ENCODE measurements at places on chromosomes 11 and 22.

- DNase-seq: no peak
Measured at GRCh38 chr11:121534131-121535093, 81.6 kb upstream of the SORL1-AS1 start.

GRCh38 chr11:11148104-11148509 is 204.9 kb downstream of the CSNK2A3 start:
- DNase-seq: peak; percentile 42

DNA sequence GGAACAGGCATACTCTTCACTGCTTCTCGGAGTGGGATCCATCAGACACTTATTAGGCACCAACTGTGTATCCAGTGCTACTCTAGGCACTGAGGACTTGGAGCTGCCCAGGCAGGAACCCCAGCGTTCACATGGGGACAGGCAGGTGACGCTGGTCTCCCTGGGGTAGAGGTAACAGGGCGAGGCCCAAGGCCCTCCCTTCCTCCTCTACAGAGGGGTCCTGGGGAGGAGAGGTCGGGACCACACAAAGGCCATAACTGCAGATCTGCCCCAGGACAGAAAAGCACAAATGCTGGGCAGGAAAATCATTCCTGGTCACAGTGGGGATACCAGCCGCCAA is 262.2 kb downstream of the BRD1 start:
- no peak for DNase-seq

GRCh38 chr11:44949160-44950030 is 1.3 kb downstream of the TP53I11 start:
- peak; percentile 45 for DNase-seq

DNA sequence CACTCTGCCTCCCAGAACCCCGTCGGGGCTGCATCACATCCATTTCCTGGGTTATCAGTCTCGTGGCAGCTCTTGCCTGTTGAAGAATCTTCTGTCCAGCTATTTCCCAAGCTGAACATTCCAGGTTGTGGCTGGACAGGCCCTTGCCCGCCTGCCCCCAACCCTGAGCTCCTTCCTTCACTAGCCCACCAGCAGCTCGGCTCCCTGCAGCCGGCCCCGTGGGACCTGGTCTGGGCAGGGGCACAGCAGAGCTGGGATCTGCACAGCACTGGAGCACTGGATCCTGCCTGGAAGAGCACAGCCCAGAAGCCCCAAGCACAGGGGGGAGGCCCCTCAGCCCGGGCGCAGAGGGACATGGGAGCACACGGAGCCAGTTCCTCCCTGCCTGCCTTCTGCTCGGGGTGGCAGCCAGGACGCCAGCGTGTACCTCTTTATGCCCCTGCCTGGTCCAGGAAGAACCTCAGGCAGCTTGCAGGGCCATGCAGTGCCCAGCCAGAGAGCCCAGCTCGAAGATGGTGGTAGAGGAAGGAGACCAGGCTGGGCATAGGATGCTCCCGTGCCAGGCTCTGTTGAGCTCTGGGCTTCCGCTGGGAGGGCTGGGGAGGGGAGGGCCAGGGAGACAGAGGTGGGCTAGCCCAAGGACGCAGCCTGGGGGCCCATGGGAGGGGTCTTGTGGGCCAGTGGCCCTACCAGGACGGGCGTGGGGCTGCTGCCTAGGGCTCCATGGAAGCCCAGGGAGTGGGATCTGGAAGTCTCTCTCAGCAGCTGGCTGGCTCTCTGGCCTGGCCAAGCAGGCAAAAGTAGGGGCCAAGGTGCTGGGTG is 16.6 kb upstream of the GNB1L start:
- DNase-seq: peak; percentile 0

GRCh38 chr11:2385156-2386151 is 8.3 kb downstream of the CD81 start:
- no peak for DNase-seq

- DNase-seq: peak; percentile 67
Measured at GRCh38 chr11:102390667-102391465, 43.9 kb downstream of the BIRC2 start.

GRCh38 chr22:25749420-25750169 is 7.6 kb downstream of the MYO18B start:
- peak; percentile 63 for DNase-seq

DNA sequence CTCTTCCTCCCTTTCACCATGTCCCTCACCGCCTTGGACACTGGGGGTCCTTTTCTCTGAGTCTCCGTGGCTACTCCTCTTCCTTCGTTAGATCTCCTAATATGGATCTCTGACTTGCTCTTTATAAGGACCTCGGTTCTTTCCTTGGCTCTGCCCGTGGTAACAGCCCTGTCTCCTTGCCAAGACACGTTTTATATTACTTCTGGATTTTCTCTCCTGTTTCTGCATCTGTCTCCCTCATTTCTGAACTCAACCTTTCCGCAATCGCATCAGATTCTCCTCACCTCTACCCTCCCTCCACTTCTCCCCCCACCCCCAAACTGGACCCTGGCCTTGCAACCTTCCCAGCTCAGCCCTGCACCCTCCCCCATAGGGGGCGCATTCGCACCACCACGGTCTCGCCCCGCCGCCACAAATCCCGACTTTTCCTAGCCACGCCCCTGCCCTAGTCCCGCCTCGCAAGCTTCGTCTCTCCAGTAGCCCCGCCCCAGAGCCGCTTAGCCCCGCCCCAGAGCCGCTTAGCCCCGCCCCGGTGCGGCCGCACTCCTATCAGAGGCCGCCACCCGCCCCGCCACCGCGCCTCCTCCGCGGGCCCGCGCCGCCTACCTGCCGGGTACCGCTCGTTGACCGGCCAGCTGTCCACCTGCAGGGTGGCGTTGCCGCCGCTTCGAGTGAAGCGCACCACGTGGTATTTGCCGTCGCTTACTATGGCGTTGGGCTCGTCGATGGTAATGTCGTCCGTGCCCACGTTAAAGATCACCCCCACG is 39.0 kb downstream of the SLC22A12 start:
- no peak for DNase-seq

DNA sequence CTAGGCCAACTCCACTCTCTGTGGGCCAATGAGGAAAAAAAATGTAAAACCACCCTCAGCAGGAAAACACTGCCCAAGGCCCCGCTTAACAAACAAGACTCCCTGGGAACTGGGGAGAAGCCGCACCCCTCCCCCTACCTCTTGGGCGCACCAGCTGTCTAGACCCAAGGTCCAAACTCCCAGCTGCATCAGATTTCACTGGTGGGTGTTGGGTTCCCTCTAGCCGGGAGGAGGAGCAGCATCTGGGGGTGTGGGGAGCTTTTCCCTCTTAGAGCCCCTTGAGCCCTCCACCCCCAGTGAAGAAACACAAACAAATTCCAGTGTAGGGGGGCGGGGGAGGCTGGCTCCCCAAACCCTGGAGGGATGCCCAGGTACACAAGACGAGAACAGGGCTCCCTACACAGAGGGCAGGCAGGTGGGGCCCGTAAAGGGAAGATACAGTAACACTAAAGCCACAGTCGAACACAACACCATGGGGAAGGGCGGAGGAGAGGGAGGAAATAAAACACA is 64.9 kb downstream of the NECTIN1 start:
- DNase-seq: no peak

GRCh38 chr11:65897020-65897471 is 3.1 kb downstream of the FOSL1 start:
- no peak for DNase-seq

DNA sequence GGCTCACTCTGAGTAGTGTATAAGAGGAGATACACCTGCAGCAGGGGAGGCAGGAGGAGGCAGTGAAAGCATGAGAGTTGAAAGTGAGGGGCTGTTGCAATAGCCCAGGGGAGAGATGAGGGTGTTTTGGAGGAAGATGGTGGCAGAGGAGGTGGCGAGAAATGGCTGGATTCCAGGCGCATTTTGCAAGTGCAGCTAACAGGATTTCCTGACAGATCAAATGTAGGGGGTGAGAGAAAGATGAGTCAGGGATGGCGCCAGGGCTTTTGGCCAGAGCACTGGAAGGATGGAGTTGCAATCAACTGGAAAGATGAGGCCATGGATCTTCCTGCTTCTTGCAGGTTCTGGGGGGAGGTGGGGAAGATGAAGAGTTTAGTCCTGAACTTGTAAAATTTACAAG is 16.8 kb upstream of the TSPAN18 start:
- DNase-seq: no peak

DNA sequence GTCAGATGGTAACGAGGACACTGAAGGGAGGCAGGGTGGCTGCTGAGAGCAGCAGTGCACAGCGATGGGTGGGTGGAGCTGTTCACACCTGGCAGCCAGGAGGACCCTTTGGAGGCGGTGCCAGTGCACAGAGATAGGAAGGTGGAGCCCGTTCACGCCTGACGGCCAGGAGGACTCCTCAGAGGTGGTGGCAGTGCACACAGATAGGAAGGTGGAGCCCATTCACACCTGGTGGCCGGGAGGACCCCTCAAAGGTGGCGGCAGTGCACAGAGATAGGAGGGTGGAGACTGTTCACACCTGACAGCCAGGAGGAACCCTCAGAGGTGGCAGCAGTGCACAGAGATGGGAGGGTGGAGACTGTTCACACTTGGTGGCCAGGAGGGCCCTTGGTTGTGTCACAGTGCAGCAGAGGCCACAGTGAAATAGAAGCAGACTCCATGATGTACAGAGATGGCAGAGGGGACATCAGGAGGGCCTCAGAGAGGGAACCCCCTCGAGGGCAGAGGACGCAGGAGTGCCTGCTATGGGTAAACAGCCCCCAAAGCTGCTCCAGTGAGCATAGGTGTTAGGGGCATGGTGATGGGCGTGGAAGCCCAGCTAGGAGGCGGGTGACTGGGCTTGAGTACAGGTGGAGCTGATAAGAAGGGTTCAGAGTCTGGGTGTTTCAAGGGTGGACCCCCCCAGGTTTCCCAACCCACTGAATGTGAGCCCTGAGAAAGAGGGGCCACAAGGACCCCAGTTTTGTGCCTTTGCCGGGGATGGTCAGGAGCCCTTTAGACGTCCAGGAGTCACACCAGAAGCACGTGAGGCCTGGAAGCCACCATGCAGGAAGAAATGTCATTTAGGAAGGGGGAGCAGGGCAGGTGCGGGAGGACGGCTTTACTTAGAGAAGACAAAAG is 566.7 kb downstream of the BRD1 start:
- no peak for DNase-seq

- no peak for DNase-seq
Measured at GRCh38 chr11:30155428-30155827, 75.4 kb upstream of the FSHB start.

DNA sequence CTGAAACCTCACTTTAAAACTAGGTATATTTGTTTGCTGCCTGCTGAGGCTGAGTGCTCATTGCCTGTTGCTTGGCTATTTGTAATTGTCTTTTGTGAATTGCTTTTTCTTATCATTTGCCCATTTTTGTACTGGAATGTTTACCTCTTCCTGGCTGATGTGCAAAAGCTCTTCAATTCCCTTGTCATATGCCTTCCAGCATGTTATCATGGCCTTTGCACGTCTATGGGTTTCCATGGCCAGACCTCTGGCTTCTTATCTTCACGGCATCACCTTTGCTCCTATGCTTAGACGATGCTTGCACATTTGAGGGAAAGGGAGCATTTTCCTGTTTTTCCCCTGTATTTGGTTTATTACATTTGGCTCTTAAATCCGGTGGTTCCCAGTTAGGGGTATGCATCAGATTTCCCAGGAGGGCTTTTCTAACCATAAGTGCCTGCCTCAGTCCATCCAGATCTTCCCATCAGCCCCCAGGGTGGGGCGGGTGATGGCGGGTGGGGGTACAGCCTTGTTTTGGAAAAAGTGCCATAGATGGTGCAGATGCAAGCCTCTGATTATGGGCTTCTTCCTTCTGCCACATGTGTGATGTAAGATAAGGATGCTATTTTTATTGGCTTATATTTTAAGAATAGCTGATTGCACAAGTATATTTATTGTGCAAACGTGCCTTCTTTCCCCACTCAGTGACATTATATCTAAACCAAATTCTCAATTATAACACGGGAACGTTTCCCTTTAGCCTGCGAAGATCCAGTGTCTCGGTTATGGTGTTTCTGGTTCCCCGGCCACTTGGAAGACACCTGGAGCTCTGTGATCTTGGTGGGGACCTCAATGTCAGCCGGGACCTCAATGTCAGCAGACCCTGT is 70.6 kb upstream of the SEPTIN5 start:
- no peak for DNase-seq

DNA sequence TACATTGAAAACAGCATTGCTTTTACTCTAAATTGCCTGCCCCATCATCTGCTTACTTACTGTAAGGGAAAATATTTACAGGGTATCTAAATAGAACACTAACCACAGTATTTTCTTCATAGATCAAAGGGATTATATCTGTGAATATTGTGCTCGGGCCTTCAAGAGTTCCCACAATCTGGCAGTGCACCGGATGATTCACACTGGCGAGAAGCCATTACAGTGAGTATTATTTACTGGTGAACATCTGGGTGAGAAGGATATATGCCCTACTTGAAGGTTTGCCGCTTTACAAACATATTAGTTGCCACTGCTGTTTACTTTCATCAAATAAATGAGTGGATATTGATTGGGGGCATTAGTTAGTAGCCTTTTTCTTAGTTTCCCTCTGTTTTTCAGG is 5.9 kb upstream of the CNTF start:
- no peak for DNase-seq

DNA sequence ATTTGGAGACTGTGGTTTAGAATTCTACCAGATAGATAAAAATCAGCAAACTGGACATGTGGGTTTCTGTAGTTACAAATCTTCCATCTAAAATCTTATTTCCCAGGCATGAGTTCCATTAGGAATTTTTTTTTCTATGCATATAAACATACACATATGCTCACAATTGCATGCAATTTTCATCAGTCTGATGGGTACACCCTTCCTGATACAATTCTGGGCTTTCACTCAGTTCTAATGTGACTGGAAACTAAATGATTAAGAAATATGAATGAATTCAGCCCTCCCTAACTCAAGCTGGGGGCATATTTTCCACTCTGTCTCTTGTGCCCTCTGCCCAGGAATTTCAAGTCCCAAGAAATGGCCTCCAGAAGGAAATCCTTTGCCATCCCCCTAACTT is 187.1 kb downstream of the SNX19 start:
- no peak for DNase-seq

DNA sequence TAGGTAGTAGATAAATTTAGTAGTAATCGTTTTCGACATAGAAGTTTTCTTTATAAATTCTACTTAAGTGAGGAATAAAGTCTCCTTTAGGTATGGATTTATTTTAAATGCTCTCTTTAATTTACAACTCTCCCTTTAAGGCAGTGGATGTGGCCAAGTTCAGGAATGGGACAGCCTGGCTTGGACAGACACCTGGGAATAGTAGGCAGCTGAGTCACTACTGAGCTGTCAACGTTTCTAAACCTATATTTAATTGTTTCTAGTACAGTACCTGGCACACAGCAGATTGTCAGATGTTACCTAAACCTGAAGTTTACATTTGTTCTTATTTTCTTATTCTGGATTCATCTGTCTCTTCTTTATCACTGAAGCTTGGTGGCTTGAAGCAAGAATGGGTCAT is 85.1 kb downstream of the DEPDC5 start:
- DNase-seq: no peak

All from stimulated activated CD4-positive, alpha-beta T cell treated with anti-CD3 and anti-CD28 coated beads, Interleukin-15, amount 100 ng/mL, for 24 hours (primary cell).